ENCODE measurements at places on chromosomes 4 and X. TPM values are rescaled to one million over a fixed set of nuclear protein-coding genes. Genes with fewer than 3 reads are reported as not detected.

The MAP9 gene
- total RNA-seq: 8.8 TPM

DNA sequence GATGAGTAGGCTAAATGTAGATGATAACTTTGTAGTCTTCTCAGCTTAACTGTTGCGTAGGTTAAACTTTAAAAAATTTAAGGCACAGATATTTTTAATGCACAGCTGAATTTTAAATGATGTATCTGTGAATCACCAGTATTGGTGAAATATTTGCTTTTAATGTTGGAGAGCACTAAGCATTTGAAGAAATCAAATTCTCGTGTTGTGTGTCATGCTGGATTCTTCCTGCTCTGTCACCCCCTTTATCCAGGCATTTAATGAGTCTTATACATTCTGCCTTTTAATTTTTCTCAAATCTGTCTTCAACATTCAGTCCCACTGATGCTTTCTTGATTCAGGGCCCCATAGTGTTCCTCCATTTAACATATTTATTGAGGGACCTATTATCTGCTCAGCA lies 76.7 kb downstream of the SLC4A4 start:
- DNase-seq: no peak

DNA sequence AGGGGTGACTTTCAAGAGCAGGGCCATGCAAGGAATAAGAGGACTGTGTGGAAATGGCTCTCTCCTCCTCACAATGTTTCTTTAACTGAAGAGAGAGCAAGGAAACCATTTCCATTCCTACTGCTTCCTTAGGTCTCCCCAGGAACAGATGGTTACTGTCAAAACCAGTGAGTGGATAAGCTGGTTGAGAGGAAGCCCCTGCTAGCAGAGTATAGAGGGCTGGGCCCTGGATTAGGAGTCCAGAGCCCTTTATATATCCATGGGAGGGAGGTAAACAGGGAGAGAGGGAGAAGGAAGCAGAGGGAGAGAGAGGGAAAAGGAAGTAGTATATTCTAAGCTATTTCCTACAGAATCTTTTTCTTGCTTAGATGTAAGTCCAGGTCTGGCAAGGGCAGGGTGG lies 43.8 kb upstream of the LAS1L start:
- DNase-seq: no peak

The RTL3 gene
- not detected for total RNA-seq

- DNase-seq: no peak
These were observed 45.1 kb downstream of the VSIG4 start for GRCh38 chrX:65994519-65995506.

GRCh38 chr4:151688003-151688784 lies 72.6 kb downstream of the GATB start:
- no peak for DNase-seq

The UGT2A1 gene
- not detected for total RNA-seq

DNA sequence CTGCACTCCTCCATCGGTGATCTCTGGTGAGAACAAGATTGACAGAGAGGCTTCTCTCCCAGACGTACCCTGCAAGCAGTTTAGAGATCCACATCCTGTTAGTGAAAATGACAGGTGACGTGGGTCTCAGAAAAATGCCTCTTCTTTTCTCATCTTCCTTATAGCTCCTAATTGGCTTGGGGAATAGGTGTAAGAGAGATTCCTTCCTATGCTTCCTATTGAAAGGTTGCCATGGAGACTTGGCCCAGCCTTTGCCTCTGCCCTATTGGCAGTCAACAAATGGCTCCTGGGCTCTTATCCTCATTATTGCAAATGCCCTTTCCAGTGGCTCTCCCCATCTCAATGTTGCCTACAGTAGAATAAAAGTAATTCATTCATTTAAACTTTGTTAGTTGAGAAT lies 26.5 kb upstream of the DGKK start:
- DNase-seq: no peak

DNA sequence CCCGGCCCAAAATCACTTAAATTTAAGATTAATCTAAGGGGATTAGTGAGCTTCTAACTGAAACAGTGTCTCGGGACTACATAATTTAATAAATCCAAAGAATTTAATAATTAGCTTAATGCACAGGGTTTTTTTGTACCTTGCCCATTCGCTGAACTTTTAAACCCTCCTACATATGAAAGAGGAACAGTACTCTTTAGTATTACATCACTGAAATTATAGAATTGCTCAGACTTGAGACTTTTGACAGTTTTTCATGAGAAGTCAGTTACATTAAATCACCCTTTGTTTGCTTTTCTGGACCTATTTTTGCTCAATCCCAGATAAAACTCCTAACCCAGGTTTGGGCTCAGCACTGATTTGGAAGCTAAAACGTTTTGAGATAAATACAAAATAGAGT lies 2.4 kb upstream of the TADA2B start:
- DNase-seq: no peak

- no peak for DNase-seq
These were observed 450.1 kb upstream of the TENM3 start for GRCh38 chr4:181793096-181793495.

Measured in naive thymus-derived CD8-positive, alpha-beta T cell (primary cell).